Activated T-helper 1 cell treated with anti-CD3 and anti-CD28 coated beads, Interleukin-2, amount 50 U/mL, for 16 hours (primary cell): ENCODE measurements at places on chromosomes 7 and 10.

- DNase-seq: no peak
Observed at GRCh38 chr10:7891634-7892033, 73.3 kb downstream of the TAF3 start.

DNA sequence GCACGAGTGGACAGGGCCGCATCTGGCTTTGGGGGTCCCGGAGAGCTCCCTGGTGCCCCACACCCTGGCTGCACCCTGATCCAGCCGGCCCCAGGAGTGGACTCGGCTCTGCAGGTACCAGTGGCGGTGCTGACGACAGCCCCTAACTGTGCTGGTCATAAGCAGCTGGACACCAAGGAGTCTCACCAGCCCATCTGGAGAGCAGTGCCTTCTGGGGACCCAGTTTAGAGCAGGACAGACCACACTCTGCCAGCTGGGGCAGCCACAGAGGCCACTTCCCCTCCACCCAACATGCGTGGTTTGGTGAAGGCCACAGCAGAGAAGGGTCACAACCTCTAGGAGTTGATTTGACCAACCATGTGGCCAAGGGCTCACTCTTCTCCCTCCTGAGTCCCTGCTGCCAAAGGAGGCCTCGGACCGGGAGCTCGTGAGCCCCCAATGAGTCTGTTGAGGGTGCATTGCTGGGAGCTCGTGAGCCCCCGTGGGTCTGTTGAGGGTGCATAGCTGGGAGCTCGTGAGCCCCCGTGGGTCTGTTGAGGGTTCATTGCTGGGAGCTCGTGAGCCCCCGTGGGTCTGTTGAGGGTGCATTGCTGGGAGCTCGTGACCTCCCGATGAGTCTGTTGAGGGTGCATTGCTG is 16.0 kb upstream of the INPP5A start:
- no peak for DNase-seq

- DNase-seq: no peak
Observed at GRCh38 chr7:31811650-31812461, 124.8 kb downstream of the PPP1R17 start.

DNA sequence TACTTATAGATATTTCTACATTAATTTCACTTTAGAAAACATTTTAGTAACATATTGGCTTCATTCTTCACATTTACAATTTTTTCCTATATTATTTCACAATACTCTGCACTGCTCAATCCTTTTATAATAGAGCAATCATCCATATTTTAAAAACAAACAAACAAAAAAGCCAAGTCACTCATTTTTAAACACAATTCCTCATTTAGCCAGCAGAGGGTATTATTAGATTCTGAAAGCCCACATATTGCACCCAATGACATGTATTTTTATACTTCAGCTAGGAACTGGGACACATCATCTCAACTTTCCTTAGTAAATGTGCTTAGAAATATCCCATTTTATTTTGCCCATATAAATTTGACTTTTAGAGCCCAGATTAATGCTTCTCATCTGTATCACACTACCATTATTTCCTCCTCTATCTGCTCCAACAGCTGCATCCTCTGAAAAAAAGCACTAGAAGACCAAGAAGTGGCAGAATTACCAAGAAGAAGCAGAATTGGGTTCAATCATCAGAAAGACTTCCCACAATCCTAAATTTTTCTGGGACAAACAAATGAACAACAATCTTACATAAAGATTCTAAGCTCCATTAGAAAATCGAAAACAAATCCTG is 29.5 kb downstream of the CTNNA3 start:
- no peak for DNase-seq

DNA sequence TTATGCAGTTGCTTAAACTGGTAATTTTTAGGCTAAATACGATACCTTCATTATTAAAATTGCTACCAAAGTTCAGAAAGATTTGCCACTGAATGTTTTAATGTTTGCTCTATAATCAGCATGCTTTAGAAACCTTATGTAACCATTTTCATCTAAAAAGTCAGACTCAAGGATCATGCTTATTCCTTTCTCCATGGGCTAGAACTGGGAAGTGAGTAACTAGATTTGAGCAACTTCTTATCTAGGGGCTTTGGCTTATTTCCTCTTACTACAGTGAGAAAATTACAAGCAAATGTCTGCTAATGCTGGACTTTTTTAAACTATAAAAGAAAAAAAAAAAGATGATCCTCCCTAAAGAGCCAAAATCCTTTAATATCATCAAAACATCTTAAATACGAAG is 215.9 kb downstream of the CRPPA start:
- DNase-seq: no peak

DNA sequence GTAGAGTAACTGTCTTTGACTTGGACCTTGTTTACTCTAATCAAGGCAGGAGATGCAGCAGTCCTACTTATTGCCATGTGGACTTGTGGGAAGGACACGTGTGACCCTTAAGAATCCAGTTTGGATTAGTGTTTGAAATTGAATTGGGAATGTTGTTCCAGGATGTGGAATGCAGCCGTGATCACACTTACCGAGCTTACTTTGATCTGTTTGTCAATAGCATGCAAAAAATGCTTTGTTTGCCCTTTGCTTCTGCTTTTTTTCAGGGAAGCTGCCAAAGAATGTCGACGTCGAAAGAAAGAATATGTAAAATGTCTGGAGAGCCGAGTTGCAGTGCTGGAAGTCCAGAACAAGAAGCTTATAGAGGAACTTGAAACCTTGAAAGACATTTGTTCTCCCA is 84.7 kb downstream of the CREM start:
- DNase-seq: no peak

DNA sequence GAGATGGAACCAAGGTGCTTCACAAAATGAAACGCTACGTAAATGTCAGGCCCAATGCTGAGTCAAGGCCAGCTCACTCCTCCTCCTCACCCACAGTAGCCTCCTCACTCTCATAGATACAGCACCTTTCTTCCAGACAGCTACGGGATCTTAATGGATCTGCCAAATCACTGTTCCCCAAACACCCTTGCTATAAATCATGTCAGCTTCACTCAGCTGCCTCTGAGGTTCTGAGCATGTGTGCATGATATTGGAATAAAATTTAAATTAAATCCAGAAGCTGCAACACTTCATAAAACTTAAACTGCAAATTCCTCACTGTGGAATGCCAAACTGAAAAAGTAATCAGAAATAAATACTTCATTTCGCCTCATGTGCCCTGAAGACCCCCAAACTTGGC is 14.7 kb upstream of the CPXM2 start:
- DNase-seq: no peak

DNA sequence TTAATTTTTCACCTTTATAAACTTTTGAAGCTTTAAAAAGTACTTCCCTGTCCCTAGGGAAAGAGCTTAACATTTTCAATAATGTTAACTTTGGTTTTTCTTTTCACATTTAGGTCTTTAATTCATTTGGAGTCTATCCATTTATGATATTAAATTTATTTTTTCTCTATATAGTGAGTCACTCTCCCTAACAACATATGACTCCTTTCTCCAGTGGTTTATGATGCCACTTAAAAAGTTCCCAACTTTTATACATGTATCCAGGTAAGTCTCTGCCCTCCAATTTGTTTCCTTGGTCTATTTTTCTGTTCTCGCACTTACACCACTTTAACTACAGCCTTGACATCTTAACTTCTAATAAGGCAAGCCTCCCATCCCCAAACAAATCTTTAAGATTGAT is 3.5 kb downstream of the CACUL1 start:
- no peak for DNase-seq

GRCh38 chr10:90041585-90041984 is 340.2 kb downstream of the KIF20B start:
- DNase-seq: no peak

GRCh38 chr7:158595068-158595467 is 7.4 kb upstream of the PTPRN2 start:
- DNase-seq: no peak

GRCh38 chr10:63504145-63504881 is 16.9 kb upstream of the REEP3 start:
- DNase-seq: no peak

- no peak for DNase-seq
Observed at GRCh38 chr10:128297709-128298378, 171.6 kb upstream of the MKI67 start.

DNA sequence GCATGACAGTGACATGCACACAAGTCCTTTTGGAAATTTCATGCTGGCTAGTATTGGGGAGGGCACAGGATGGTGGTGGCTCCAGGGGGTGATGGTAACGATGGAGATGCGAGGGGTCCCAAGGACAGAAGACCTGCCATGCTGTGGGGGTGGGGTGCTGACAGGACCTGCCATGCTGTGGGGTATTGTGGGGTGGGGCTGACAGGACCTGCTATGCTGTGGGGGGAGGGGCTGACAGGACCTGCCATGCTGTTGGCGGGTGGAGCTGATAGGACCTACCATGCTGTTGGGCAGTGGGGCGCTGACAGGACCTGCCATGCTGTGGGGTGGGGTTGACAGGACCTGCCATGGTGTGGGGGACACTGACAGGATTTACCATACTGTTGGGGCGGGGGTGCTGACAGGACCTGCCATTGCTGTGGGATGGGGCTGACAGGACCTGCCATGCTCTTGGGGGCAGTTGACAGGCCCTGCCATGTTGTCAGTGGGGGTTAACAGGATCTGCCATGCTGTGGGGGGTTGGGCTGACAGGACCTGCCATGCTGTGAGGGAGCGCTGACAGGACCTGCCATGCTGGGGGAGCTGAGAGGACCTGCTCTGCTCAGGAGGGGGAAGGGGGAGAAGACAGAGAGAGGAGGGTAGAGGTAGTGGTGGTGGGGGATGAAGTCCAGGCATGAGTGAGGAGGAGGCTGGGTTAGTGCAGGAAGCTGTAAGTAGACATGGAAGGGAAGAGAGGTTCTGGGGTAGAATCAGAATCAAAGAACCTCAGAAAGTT is 36.2 kb upstream of the RET start:
- no peak for DNase-seq

DNA sequence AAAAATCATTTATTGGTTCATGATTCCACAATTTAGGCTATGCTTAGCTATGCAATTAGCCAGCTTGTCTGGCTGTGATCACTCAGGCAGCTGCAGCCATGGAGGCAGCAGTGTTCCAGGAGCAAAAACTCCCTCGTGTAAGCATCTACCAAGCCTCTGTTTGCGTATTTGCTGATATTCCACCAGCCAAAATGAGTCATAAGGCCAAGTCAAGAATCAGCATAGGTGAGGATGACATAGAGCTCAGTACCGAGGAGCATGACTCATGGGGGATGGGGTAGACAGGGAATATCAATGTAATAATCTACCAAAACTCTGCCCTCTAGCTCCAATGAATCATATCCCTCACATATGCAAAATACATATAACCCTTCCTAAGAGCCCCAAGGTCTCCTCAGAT is 63.3 kb downstream of the IMMP2L start:
- no peak for DNase-seq

DNA sequence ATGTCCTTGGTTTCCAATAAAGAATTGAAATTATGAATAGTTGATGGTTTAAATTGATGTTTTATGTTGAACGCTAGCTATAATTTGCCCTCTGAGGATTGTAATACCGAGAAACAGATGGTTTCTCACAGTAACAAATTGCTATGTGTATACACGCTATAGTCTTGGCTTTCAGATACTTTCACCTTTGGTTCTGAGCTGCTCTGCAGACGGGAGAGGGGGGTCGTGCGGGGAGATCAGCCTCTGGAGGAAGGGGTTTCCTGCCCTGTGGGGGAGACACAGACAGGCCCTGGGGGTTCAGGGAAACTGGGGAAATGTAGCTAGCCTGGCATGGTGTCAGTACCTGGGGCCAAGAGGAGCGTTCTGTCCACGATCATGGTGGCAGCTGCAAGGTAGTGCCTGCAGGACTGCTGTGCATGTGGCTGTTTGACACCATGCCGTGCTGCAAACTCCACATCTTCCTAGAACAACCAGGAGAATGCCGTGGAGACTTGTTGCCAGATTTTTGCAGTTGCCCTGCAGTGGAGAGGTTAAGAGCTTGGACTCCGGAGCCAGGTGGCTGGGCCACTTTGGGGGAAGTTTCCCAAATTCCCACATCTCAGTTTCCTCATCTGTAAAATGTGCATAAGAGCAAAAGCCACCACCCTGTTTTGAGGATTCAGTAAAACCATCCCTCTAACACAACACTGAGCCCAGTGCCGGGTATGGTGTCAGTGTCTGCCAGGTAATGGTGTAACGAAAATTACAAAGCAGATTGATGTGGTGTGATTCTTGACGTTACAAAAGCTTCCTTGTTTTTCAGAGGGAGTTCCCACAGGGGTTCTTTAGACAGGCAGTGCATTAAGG is 167.9 kb downstream of the CUX1 start:
- no peak for DNase-seq

- DNase-seq: no peak
Observed at GRCh38 chr10:111646021-111646420, 537.5 kb downstream of the GPAM start.

GRCh38 chr7:115319541-115319940 is 397.6 kb downstream of the MDFIC start:
- DNase-seq: no peak

DNA sequence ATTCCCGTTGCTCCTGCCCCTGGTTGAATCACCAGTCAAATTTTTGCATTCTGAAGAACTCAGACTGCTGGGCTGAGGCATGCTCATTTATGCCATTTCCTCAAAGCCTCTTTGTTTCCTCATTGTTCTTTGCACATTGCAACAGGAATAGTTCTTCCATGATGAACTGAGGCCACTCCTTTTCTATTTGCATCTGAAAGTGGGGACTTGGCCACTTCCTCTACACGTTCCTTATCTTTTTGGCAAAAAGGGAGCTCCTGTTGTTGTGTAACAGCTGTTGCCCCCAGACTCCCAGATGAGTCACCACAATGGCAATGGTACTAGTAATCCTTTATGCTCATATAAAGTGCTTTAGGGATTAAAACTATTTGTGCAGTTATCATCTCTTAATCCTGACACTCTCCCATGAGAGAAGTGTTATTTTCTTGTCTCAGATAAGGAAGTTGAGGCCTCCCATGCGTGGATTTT is 20.1 kb upstream of the ITPRID1 start:
- DNase-seq: no peak

DNA sequence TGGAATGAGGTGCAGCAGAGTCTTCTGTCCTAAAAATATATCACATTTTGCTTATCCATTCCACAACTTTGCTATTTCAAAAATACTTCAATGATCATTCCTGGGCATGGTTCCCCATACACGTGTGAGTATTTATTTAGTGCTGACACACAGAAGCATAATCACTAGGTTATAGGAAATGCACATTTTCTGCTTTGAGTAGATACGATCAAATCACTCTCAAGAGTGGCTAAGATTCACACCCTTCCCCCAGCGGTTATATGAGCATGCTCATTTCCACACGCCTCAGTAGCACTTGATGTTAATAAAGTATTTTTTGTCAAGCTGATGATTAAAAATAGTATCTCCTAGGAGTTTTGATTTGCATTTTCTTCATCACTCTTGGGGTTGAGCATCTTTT is 93.5 kb upstream of the LRRC4 start:
- no peak for DNase-seq

DNA sequence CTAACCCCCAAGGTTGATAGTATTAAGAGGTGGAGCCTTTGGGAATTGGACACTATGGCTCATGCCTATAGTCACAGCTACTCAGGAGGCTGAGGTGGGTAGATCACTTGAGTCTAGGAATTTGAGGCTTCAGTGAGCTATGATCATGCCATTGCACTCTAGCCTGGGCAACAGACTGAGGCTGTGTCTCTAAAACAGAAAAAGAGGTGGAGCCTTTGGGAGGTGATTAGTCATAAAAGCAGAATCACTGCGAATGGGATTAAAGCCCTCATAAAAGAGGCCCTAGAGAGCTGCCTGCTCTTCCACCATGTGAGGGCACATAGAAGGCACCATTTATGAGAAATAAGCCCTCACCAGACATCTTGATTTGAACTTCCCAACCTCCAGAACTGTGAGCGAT is 81.9 kb downstream of the SKAP2 start:
- DNase-seq: no peak

- DNase-seq: no peak
Observed at GRCh38 chr10:14573666-14574261, 200.9 kb downstream of the FAM107B start.
